ENCODE measurements at places on chromosomes 12 and 14.
A peak's percentile ranks its signal among the peaks of the same experiment; 100 is the strongest.

- DNase-seq = no peak
These were observed 38.4 kb upstream of the BCL2L14 start for GRCh38 chr12:12032260-12032791.

GRCh38 chr12:122986258-122986871 lies 5.9 kb downstream of the ARL6IP4 start:
- no peak for DNase-seq

DNA sequence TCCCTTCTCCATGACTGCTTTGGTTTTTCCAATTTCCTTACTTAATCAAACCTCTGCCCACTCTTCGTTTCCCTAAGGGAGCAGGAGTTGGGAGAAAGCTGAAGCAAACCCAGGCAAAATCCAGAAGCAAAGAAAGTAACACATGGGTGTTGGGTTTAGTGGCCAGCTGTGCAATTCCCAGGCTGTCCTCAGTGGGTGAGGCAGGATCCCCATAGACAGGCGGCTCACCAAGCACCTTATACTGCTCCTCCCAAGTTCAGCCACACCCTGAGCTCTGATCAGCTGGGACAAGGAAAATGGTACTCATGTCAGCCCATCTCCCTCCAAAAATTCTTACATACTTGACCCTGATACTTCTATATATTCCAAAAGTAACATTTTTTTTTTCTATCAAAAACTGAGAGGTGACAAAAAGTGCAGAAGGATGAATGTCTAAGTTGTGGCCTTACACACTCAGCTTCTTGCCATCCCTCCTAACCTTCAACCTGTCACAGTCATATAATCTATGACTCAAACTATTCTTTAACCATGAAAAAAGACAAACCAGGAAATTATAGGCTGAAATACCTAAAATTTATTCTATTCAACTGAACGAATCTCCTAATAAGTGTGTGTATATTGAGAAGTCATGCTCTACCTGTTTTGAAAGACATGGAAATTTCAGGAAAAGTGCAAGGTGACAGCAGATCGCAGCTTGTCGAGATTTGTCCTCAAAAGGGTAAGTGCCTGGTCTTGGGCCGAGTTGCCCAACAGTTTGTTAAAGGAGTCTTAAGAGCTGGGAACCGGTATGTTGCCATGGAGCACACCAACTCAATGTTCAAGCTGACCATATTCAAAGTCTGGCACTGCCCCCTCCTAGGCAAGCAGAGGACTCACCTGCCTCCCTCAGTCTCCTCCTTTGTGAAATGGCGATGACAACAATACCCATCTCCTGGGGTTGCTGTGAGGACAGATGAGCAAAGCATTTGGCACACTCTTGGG lies 17.6 kb upstream of the ZFP36L1 start:
- DNase-seq = no peak

- no peak for DNase-seq
These were observed 6.6 kb downstream of the SLC38A2 start for GRCh38 chr12:46365951-46366379.

DNA sequence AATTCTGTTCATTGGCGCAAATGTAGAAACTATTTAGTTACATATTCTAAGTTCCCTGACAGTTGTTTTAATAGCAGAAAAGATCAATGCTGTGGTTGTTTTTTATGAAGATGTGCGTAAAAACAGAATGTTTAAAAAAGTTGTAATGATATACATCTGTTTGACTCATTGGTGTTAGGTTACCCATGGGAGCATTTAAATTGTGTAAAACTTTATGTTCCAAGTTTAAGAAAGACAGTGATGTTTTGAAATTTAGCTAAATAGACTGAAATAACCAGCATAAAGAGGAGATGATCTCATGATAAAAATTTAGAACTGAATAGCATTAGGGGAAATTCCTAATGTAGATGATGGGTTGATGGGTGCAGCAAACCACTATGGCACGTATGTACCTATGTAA lies 3.6 kb downstream of the PELI2 start:
- no peak for DNase-seq

DNA sequence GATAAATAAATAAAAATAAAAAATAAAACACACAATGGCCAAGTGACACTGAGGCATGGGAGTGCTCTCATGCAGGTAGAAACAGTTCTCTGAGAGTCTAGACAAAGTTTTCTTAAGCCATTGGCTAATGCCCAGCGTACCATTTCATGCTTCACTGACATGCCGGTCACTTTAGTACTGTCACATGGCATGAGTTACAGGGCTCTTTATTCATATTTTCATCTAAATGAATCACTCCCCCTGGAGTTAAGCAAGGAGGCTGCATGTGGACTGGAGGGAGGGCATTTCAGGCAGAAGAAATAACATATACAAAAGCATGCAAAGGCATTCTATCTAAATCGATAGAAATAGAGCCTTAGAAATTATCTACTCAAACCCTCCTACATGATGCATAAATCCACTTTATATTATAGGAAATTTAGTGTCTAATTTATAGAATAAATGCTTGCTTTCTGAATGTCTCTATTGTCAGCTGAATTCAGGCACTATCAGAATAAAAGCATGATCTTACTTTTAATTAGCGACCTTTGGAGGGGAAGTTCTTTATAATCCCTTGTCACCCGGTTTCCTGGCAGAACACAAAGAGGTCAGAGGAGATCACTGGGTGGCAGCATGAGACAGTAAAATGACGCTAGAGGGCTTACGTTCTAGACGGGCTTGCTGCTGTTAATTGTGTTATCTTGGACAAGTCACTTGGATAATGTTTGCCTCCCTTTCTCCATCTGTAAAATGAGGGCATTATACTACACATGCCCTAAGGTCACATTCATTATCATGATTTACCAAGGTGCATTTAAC lies 17.5 kb downstream of the DYRK4 start:
- DNase-seq = peak; percentile 9
